ENCODE measurements at places on chromosomes 5 and 9. TPM values are rescaled to one million over a fixed set of nuclear protein-coding genes. Genes with fewer than 3 reads are reported as not detected.

Gene TMEM174
- polyA plus RNA-seq = not detected

Gene PCDHB8
- polyA plus RNA-seq = not detected

GRCh38 chr9:1994180-1994579 lies 21.0 kb upstream of the SMARCA2 start:
- peak; percentile 43 for DNase-seq

DNA sequence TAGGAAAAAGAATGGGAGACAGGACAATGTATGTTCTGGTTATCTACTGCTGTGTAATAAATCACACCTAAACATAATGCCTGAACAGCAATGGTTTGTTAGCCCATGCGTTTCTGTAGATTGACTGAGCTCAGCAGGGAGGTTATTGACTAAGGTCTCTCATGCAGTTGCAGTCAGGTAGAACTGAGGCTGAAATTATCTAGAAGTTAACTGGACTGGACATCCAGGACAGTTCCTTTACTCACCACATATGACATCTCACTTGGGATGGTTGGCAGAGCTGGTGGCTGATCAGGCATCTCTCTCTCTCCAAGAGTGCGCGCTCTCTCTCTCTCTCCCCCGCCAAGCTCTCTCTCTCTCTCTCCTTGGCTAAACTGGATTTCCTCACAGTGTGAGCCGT lies 8.9 kb upstream of the FOXB2 start:
- DNase-seq = no peak

- no peak for DNase-seq
Measured at GRCh38 chr5:61589946-61590345, 257.9 kb downstream of the ZSWIM6 start.
